T-helper 9 cell (primary cell): ENCODE measurements at places on chromosomes 2 and 18.

DNA sequence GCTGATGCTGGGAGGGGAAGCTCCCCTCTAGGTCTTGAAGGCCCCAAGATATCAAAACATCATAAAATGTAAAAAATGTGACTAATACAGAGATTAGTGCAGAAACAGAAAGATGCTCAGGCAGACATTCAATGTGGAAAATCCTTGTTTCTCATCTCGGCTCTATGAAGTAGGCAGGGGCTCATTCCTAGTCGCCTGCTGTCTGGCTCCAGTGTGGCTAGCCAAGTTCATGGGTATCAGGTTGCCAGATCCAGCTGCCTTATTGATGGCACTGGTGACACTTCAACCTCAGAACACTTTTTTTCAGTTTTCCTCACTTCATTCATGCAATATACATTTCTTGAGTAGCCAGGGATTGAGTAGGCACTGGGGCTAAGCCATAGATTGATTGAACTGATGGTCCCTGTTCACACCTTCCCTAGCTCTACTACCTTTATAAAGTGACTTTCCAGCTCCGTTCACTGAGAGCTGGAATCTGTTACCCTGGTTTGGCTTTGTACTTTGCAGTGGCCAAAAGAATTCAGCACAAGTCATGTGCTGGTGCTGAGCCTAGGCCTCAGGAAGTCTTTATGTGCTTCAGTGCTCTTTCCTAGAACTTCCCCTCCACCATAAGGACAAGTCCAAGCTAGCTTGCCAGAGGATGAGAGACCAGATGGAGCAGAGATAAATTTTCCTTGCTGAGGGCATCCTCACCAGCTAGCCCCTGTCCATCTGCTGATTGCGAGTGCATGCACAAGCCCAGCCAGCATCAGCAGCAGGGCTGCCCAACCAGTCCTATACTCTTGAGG lies 373.6 kb upstream of the ST6GAL2 start:
- no peak for DNase-seq

GRCh38 chr2:28239207-28239606 lies 153.5 kb upstream of the FOSL2 start:
- no peak for DNase-seq

DNA sequence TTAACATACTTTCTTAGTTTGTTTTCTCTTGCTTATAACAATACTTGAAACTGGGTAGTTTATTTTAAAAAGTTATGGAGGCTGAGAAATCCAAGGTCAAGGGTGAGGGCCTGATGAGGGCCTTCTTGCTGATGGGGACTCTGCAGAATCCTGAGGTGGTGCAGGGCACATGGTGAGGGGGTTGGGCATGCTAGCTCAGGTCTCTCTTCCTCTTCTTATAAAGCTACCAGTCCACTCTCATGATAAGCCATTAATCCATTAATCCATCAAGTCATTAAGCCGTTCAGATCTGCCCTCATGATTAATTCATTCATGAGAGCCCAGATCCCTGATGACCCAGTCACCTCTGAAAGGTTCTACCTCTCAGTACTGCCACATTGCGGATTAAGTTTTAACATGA lies 21.4 kb downstream of the ALMS1 start:
- DNase-seq: no peak

DNA sequence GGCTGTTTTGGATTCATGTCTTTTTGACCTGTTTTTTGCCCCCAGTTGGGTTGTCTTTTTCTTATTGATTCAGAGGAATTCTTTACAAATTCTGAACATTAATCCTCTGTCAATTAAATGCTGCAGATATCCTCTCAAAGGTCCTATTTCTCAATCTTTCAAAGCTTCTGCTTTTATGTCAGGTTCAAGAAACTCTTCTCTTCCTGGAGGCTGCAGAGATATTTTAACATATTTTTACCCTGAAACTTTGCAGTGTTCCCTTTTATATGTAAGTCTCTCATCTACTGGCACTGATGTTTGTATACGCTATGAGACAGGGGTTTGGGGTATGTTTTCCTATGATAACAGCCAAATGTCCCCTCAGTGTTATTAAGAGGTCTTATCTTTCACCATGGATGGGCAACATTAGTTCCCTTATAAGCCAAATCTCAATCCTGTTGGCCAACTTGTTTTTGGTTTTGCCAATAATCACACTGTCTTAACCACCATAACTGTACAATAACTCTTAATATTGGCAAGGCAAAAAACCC lies 159.3 kb downstream of the HDAC4 start:
- DNase-seq: no peak

DNA sequence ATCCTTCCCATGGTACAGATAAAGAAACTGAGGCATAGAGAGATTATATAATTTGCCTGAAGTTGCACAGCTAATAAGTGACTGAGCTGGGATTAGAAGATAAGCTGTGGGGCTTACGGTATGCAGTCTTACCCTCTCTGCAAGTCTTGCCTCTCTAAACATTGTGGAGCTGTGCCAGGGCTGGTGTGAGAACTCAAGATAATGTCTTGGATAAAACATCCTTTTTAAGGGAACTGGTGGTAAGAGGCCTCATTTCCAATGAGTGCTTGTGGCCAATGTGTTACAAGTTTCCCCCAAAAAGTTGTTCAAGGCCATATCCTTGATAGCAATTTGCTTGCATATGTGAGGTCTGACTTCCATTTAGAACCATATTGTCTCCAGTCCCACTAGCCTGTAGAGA lies 84.3 kb upstream of the ETAA1 start:
- DNase-seq: no peak

DNA sequence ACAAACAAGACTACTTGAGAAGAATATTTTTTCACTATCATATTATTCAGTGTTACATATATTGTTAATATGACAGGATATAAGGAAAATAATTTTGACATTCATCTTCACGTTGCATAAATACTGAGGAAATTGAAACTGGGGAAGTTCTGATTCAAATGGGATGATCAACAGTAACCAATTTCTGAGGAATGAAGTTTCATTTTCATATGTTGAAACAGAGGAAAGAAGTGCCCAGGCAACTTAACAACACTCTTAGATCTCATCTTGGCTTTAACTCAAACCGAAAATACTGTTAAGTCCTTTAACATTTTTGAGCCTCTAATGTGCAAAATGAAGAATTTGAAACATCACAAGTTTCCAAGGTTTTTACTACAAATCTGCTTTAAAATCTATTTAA lies 612.2 kb upstream of the VRK2 start:
- no peak for DNase-seq

GRCh38 chr2:177579486-177580036 lies 187.0 kb downstream of the AGPS start:
- no peak for DNase-seq

DNA sequence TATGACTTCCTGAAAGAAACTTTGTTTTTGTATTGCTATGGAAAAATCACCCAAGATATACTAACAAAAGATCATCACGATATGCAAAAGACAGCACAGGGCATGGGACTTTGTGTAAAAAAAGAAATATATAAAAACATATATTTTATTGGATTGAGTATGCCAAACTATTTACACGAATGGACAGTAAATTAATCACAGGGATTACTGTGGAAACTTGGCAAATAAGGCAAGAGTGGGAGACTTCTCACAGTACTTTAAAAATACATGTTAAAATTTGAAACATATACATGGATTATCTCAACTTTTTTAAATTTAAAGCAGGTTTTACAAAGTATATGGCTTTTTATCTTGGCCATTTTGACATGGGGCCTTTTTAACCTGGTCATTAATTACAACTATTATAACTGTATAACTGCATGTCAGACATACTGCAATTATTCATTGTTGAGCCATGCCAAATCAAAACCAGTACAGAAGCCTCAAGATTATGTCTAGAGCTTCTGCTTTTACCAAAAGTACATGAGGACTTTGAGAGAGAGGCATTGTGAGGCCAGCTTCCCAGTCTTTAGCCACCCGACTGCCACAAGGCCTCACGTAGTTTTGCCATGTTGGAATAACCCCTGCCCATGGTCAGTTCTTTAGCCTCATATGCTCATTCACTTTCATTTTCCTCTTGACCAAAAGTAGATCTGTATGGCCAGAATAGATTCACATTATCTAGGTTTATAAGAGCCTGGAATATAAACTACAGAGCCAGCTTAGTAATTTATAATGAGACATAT lies 419.8 kb downstream of the SETBP1 start:
- DNase-seq: no peak

DNA sequence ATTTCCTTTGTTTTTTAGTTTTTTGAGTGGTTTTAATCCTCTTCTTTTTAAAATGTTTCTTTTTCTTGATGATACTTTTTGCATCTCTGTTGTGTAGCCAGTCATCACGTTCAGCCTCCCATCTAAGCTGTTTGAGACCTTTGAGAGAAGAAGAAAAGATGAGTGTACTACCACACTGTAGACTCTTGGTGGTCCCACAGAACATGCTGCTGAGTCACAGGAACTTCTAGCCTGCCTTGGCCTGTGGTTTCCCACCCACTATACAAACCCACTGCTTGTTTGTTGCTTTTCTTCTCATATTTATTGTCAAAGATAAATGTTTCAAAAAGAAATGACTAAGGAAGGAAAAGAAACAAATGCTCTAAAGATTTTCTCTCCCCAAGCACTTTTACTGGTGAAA lies 5.5 kb downstream of the CEBPZOS start:
- no peak for DNase-seq

DNA sequence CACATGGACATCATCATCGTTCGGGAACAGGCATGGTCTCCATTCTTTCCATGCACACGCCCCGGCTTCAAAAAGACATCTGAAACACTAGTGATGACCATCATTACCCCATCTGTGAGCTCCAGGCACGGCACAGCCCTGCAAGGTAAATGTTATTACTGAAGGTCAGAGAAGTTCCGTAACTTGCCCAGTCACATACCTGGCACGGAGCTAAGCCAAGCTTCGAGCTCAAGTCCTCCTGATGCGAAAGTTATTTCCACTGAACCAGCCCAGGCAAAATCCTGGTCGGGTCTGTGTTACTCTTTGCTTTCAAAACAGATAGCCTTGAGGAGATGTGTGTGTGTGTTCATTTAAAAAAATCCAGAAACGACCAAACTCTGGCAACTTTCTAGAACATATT lies 22.8 kb downstream of the FHL2 start:
- DNase-seq: no peak

DNA sequence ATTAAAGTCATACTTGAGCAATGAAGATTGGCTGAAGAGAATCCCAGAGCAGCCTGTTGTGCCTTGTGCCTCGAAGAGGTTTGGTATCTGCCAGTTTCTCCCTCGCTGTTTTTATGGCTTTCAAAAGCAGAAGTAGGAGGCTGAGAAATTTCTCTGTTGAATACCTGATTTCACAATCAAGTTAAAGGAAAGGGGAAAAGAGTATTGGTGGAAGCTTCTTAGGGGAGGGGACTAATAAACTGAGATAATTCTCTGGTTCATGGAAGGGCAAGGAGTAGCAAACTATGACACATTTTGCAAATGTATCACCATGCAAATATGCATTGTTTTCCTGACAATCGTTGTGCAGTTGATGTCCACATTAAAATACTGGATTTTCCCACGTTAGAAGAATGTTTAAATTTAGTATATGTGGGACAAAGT lies at the start of gene IL1B:
Gene IL1B, minus strand, starts transcription at position 85 of the 423 bp plus-strand sequence. CDS start 550 bp downstream, outside the sequence.
- DNase-seq: no peak

- DNase-seq: no peak
Measured at GRCh38 chr2:178069551-178069950, 3.0 kb downstream of the PDE11A start.

DNA sequence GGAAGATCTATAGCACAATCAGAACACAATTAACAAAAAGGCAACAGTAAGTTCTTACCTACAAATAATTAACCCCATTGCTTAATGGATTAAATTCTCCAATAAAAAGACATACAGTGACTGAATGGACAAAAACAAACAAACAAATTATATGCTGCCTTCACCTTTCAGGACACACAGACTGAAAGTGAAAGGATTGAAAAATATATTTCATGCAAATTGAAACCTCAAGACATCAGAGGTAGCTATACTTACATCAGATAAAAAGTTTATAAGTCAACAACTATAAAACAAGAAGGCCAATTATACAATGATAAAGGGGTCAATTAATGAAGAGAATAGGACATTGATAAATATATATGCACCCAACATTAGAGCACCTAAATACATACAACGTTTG lies 741.2 kb upstream of the FAM98A start:
- no peak for DNase-seq

- no peak for DNase-seq
Measured at GRCh38 chr2:28074137-28074536, 183.6 kb downstream of the BABAM2 start.

DNA sequence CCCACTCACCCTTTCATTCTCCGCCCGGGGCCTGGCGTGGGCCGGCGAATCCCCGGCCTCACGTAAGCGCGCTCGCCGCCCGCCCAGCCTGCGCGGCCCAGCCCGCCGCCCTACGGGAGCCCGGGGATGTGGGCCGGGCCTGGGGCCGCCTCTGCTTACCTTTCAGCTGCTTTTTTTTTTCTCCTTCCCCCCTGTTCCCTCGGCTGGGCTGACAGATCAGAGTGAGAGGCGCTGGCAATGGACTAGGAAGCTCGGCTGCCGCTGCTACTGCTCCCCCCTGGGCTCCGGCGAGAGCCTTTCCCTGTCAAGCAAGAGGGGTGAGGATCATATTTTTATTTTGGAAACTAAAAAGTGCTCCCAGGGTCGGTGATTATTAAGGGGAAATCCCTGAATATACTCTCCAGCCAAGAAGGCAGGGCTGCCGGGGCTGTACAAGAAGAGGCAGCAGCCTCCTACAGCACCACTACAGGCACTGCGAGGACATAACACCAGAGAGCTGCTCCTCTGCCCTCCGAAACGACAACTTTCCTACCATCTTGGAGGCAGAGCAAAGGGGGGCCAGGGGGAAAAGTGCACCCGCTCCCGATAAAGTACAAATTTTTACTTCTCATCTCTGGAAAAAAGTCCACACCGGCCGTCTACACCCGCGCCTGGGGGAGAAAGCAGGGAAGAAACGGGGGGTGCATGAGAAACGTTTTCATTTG lies at the start of gene INO80D:
Gene INO80D, minus strand, starts transcription at position 433 of the 704 bp plus-strand sequence. CDS start 23,158 bp downstream, outside the sequence.
- DNase-seq: peak; percentile 66

DNA sequence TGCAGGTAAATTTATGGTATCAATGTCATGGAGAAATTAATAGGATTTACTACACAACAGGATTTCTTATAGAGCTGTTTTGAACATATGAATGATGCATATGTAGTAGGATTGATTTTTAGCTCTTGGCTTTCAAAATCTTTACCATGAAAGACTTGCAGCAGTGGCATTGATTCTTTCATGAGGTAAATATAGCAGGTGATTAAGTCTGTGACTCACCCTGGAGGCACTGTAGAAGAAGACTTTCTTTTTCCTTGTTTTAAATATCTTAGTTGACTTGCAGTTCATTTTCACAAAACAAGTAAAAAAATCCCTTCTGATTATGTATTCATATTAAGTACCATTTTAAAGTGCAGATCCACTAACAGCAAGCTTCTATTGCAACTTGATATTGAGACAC lies 463.0 kb downstream of the FBXO15 start:
- no peak for DNase-seq

DNA sequence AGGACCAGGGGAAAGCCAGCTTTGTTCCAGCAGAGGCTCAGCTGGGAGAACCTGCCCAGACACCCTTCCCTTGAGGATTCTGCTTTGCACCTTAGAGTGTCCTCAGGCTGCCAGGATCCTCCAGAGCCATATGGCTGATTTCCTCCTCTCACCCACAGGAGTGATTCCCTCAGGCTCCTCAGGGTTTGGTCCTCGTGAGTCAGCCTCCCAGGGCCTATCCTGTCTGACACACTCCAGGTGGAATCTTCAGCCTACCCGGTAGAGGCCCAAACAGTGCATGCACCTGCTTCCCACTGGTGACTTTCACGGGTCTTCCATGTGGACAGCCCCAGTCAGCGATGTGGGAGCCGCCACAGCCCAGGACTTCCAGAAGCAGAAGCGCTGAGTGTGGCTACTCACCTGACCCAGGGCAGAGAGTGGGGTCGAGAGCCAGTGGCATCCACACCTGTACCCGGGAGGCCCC lies 73.3 kb downstream of the TFCP2L1 start:
- no peak for DNase-seq

GRCh38 chr2:62300925-62301324 lies 105.0 kb downstream of the B3GNT2 start:
- DNase-seq: no peak

GRCh38 chr2:30287857-30288513 lies 56.7 kb downstream of the LBH start:
- no peak for DNase-seq
